SK-N-DZ (cell line): ENCODE measurements at places on chromosomes 1 and 21.
A peak's percentile ranks its signal among the peaks of the same experiment; 100 is the strongest.

GRCh38 chr1:63264161-63264560 lies 58.2 kb upstream of the FOXD3 start:
- DNase-seq: no peak

DNA sequence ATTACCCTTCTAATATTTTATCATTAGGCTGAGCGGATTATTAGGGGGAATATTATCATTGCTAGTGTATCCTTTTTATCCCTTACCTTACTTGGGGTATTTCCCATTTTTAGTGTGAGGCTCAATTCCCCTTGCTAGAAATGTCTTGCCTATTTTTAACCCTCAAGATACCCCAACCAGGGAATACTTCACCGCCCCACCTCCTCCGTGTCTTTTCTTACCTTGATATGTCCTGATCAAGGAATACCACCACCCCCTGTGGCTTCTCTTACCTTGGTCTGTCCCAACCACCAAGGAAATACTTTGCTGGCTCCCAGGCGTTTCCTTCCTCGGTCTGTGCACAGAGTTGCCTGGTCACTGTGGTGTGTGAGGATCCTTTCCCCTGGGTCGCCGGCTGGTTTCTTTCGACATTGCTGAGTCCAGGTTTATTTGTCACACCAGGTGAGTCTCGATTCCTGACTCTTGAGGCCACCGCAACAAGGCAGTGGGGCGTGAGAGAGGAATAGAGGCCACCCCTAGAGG lies 57.8 kb downstream of the SERINC2 start:
- no peak for DNase-seq

DNA sequence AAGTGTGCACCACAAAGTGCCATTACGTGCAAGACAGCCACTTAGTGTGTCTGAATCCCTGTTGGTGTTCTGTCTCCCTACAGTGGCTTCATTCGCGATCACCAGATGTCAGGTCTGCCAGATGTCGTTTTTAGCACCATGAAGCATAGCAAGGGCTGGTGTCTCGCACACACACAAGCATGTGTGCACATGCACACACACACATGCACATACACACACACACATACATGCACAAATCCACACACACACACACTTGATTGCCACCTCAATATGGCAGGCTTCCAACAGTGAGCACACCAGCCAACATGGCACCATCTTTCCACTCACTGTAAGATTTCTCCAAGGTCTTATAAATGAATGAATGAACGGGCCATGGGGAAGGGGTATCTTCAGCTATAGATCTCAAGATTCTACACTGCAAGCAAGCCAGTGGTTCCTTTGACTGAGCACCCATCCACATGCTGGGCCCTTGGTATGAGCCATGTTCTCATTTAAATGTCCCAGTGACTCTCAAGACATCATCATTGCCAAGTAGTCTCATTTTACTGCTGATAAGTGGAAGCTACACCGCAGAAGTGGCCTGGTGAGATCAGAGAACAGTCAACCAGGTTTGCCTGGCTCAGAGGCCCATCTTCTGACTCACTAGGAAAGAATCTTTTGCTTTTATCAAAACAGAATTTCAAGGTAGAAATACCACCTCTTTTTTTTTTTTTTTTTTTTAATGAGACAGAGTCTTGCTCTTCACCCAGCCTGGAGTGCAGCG lies 84.9 kb downstream of the SIM2 start:
- no peak for DNase-seq

GRCh38 chr21:35046263-35046624 lies 2.9 kb downstream of the RUNX1 start:
- no peak for DNase-seq

DNA sequence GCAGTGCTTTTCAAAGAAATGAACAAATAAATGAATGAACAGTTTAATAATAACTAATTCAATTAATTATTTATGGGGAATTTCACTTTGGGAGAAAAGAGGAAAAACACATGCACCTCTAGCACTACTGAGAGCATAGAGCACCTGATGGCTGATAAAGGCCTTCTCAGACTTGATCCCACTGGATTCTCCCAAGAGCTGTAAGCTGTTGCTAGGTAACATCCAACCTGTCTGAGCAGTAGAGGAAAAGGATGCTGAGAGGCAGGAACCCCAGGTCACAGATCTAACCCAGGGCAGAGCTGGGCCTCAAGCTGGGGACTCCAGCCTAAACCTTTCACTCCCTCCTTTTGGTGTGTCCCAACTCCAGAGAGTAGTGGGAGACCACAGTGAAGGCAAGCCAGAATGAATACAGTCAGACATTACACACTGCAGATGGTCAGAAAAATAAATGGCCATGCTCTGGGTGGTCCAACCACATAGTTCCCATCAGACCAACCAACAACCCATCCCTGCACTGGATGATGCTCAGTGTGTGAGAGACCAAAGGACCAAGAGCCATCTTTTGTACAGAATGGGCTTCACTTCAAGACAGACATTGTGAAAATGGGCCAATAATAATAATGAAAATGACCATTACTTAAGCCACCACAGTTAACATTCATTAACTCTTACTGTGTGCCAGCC lies 15.4 kb downstream of the TRABD2B start:
- no peak for DNase-seq

GRCh38 chr1:206739411-206740076 lies 31.0 kb upstream of the IL19 start:
- DNase-seq: no peak

GRCh38 chr21:41725421-41726031 lies 41.3 kb downstream of the RIPK4 start:
- DNase-seq: no peak

DNA sequence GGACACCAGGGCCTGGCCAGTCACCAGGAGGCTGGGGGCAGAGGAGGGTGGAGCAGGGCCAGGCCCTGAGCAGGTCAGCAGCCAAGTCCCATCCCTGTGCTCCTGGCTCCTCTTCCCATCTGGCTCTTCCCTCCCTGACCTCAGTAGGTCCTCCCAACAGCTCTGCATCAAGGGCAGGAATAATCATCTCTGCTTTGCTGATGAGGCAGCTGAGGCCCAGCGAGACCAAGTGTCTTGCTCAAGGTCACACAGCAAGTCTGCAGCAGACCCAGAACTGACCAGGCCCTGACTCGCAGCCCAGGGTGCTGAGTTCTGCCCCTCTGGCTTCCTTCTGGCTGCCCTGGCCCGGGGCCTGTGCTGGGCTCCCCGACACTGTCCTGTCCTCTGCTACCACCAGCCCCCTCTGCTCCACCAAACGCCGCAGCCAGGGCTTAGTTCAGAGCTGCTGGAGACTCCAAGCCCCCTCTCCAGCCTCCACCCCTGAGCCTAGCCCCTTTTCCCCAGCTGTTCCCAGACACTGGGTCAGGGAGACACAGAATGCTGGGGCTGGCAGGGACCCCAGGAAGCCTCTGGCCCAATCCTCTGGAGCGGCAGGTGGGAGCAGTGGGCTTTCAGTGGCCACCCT lies 224.9 kb downstream of the PTPRU start:
- DNase-seq: no peak

DNA sequence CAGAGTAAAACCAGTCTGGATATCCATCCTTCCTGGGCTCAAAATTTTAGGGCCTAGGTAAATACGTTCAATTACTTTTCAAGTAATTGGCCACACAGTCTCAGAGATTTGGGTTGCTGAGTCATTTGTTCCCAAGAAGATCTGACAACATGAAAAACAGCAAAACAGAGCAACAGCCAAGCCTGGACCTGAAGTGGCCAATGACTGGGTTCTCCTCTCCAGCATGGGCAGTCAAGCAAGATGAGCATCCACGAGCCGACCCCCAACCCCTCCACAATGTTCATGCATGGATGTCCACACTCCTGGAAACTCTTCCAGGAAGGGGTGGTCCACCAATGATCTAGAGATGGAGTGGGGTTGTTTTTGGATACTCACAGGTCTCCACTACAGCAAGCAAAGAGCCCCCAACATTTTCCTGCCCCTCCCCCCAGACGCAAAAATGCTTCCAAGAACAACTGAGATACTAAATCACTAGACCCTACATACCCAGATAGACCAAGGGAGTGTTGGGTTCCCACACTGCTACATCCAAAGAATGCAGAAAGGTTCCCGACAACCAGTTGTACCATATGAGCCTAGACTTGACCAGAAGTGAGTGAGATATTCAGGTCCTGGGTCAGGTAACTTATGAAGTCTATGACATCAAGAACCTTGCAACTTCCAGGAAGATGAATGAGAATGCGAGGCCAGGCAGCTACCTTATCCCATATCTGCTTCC lies 73.0 kb downstream of the CD46 start:
- DNase-seq: no peak

- peak; percentile 76 for DNase-seq
These were observed at the start of gene ODF2L for GRCh38 chr1:86395751-86396497. ODF2L (minus strand) TSS chr1:86396323; CDS start chr1:86387027, 9,296 bp downstream.

DNA sequence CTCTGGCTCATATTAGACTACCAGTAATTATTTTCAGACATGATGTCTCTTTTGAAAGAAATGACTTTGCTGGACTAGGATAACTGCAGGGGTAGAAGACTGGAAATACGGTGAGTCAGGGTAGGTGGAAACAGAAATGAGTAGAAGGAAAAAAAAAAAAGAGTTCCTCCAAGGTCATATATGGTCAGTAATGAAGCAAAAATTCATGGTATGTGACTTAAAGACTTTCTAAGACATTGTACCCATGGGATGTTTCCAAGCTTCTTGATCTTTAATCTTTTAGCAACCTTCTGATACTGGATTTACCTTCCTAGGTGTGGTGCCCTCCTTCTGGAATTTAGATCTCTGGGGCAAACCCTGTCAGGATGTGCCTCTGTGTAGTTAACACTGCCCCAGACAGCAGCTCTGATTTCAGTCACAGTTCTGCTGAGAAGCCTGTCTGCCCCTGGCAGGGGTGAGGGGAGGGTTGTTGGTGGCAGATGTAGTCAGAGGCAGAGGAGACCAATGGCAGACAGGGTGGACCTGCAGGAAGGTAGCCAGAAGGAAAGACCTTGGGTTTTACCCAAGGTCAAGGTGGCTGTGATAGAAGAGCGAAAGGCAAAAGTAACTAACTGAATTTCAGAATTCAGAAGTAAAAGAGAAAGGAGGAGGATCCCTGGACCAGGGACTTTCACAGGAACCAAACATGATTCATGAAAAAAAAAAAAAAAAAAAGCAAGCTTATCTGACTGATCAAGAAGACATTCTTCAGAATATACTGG lies 44.1 kb upstream of the BCL10 start:
- DNase-seq: no peak

DNA sequence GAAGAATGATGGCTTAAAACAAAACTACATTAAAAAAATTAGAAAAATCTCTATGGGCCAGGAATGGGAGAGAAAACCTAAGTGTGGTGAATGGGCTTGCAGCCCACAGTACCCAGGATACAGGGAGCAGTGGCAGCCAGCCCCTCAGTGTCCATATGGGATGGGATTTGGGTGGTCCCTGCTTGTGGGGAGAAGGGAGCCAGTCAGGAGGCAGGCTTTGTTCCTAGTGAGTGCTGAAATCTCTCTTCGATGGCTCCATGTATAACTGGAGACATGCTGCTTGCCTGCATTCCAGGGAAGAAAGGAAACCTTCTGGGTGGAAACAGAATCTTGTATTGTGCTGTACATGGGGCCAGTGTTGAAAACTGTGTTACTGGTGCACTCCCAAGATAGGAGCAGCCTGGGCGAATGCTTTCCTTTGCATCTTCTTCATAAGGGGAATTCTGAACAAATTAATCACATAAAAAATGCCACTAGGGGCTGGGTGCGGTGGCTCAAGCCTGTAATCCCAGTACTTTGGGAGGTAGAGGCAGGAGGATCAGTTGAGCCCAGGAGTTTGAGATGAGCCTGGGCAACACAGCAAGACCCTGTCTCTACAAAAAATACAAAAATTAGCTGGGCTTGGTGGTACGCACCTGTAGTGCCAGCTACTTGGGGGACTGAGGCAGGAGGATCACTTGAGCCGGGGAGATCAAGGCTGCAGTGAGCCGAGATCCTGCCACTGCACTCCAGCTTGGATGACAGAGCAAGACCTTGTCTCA lies 36.0 kb downstream of the PTPRU start:
- no peak for DNase-seq

DNA sequence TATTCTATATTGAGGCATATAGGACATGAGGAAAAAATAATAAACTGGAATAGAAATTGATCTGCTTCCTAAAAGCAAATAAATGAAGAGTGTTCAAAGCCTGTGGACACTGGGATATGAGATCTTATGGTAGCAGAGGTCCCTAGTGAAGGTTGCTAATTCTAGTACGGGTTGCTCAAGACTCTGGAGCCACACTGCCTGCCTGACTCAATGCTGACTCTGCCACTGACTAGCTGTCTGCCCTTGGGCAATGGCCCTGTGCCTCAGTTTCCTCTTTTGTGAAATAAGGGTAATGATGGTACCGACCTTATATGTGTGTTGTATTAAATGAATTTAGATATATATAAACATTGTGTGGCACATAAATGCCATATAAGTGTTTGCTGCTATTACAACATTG lies 59.0 kb upstream of the C1orf53 start:
- DNase-seq: no peak

DNA sequence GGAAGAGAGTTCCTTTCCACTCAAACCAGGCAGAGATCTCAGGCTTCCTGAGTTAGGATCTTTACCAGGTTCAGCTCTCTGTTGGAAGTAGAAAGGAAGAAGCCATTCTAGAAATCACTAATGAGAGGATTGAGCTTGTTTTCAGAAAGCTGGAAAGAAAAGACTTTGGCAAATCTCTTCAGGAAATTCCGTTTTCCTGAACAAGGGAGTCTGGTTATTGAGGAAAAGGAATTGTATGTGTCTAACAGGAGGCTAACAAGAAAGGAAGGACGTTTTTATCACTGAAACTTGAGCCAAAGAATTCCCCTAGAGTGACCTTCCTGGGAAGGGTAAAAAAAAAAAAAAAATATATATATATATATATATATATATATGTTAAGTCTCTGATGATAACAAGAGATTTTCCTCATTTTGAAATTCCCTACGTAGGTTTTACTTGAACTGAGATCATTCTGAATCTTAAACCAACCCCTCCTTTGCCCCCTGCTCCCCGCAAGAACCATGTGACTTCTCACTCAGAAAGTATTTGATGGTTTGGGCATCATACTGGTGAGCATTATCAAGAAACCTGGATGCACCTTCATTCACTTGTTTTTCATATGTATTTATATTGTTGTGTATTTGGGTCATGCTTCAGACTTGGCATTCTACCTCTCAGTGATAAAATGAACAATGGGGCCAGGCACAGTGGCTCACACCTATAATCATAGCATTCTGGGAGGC lies 98.4 kb upstream of the BMP8A start:
- DNase-seq: no peak

DNA sequence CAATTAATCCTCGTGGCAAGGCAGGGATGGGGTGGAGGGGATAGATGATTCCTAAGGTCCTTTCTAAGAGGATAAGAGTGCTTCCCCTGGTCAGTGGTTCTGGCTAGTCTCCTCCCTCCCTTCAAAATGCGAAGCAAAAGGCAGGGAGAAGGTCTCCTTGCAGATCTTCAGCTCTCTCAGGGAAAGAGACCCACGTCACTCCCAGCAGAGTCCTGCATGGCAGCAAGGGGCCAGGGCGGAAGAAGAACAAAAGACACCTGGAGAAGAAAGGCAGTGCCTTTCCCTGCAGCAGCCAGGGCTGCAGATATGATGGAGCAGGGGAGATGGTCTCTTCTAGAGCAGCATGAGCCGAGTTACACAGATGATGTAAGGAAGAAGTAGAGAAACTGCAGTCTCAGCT lies 29.6 kb upstream of the SLAMF9 start:
- DNase-seq: no peak
